Kasumi-1 (cell line): ENCODE measurements at places on chromosomes 11 and 22.

GRCh38 chr11:74634537-74634936 is 42.2 kb downstream of the POLD3 start:
- DNase-seq = peak; percentile 23

DNA sequence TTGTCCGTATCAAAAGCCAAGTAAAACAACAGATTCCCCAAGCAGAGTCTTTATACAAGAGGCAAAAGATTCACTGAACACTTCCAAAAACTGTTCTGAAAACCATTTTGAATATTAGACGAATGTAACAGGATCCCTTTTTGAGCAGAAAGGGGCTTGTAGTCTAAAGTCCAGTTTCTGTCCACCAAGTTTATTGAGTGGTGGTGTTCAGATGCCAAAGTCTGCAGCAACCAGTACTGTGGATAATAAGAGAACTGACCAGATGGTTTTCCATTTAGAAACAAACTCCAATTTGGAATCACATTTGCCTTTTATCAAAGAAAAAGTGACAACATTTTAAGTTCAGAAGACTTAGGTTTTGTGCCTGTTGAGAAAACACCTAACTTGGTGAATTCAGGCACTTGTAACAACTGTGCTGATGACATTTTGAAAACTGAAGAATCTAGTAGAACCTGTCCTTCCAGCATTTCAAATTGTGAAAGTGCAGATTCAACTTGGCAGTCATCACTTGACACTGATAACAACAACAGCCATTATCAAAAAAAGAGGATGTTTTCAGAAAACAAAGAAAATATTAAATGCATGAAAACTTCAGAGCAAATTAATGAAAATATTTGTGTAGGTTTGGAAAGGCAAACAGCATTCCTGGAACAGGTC is 217.1 kb downstream of the CSNK2A3 start:
- DNase-seq = no peak

DNA sequence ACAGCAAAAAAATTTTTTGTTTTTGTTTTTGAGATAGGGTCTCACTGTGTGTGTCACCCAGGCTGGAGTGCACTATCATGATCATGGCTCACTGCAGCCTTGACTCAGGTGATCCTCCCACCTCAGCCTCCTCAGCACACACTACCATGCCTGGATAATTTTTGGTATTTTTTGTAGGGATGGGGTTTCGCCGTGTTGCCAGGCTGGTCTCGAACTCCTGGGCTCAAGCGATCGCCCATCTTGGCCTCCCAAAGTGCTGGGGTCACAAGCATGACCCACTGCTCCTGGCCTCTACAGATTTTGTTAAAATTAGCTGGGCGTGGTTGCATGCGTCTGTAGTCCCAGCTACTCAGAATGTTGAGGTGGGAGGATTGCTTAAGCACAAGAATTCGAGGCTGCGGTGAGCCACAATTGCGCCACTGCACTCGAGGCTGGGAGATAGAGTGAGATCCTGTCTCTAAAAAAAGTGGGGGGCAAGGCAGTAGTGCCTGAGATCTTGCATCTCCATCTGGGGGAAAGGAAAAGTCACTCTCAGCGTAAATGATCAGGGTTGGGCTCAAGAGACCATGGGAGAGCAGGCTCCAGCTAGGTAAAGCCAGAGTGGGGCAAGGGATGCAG is 10.6 kb upstream of the DGKZ start:
- peak; percentile 88 for DNase-seq

- DNase-seq = peak; percentile 46
Measured at GRCh38 chr22:45918459-45919370, 58.2 kb downstream of the WNT7B start.

DNA sequence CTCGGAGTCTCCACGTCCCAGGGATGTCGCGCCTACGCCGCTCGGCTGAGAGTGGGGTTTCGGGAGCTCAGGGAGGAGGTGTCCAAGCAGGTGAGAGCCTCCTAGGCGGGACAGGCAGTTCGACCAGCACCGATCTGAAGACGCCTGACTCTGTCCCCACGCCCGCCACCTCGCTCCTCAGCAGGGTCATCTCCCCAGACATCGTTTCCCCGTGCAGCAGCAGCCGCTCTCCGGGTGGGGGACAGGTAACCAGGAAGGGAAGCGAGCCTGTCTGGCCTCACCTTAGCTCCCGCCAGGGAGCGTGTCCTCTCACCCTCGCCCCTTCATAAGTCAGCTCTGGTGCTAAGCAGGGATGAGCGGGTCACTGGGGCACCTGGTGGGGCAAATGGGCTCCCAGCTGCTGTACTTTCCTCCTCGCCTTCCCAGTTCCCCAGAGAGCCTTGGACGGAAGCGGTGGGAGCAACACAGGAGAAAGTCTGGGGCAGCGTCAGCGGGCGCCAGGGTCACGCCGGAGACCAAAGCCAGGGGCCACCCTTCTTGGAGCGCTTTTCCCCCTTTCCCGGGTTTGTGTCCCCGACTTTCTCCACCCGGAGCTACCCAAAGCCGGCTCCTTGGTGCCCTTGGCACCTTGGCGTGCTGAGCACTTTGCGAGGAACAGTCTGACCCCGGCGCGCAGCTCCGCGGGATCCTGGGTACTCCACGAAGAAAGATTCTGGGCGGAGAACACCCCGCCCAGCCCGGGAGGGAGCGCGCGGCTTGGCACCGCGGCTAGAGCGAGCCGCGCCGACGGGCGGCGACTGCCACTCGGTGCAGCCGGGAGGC is 1.6 kb downstream of the SPON1 start:
- DNase-seq = no peak

DNA sequence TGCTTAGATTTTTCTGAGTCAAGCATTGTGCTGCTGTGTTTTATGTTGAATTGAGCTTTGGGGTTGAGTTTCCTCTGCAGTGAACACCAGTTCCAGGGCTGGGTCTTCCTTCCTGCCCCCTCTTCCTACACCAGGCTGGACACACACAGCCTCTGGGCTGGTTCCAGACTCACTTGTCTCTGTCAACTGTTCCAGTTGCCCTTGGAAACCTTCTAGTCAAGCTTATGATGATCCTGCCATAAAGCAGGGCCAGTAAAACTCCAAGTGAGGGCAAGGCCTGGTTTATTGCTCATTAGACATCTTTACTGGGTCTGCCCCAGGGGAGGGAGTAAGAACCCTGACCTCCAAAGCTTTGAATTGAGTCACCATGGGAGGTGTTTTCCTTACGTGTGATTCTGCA is 61.1 kb downstream of the KIAA1671 start:
- DNase-seq = no peak

GRCh38 chr11:12120031-12121008 is 9.9 kb downstream of the MICAL2 start:
- no peak for DNase-seq

- DNase-seq = no peak
Measured at GRCh38 chr11:129373489-129373953, 2.1 kb upstream of the BARX2 start.

DNA sequence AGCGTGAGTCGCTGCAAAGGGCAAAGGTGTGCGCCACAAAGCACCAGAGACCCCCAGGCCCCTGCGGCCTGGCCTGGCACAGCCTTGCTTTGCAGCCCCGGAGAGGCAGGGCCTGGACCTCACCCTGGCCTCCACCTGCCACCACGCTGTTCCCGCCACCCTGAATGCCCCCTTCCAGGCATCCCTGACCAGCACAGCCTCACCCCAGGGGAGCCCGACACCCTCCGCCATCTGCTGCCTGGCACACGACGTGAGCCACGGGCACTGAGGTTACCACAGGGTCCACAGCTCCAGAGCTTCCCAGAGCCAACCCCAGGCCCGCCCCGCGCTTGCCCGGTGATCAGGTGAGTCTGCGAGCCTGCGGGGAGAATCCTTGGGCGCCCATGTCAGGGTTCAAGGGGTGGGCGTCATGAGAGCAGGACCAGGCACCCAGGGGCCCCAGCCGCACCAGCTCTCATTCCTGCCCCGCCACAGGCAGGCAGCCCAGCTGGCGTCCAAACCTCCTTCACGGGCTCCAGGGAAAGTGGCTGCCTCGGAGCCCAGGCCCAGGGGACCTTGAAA is 171.3 kb downstream of the BRD1 start:
- DNase-seq = no peak
